Activated naive CD8-positive, alpha-beta T cell treated with anti-CD3 and anti-CD28 coated beads, Interleukin-2, amount 10 ng/mL, durations not matched to agents 7 days and 5 days (primary cell): ENCODE measurements at places on chromosomes 5 and 9. TPM values are rescaled to one million over a fixed set of nuclear protein-coding genes. Genes with fewer than 3 reads are reported as not detected.

Gene KIF12
- total RNA-seq, result not detected

Gene OR1J4
- total RNA-seq, result 0.44 TPM

Gene CCL21
- total RNA-seq, result not detected

DNA sequence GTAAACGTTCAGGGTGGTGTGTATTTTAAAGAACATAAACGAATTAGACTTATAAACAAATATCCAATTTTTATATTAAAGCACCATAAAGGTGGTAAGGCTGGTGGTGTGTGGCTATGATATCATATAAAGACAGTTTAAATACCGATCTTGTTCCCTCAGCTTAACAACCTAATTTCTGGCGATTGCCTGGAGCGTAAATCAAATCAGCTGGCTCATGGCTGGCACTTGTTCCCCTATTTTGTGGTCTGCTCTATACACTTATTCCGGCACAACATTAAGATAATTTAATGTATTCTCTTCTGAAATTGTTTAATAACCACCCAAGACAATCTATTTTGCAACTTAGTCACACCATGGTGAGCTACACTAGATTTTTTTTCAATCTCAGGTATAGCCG, 2.4 kb upstream of the HAPLN1 start:
- H3K4me1 ChIP-seq, result peaks cover 3% of the 10 kb centered on the region
- H3K27ac ChIP-seq, result no peak overlapping the region
- DNase-seq, result no peak
- H3K4me3 ChIP-seq, result no peak overlapping the region
- H3K27me3 ChIP-seq, result peaks cover 57% of the 10 kb centered on the region
- H3K36me3 ChIP-seq, result no peaks in the 10 kb centered on the region

DNA sequence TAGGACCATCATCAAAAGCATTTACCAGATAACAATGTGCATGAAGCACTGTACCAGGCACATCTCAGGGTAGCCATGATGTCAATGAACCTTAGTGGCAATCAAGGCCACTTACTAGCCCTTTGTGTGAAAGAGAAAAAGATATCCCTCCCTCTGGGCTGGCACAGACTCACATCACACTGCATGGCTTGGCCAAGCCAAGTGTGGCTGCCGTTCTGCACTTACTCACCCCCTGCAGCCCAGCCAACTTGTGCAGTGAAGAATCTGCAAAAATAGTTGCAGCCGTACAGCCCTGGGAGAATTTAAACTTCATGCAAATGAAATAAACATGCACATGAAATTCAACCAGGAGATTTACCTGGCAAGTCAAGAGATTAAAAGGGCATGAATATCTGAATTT, 333.5 kb downstream of the DEPDC1B start:
- no peaks in the 10 kb centered on the region for H3K4me1 ChIP-seq
- no peaks in the 10 kb centered on the region for H3K36me3 ChIP-seq
- no peaks in the 10 kb centered on the region for H3K27me3 ChIP-seq
- H3K27ac ChIP-seq, result no peak overlapping the region
- no peak for DNase-seq

Gene HCN1
- not detected for total RNA-seq
